ENCODE measurements at places on chromosomes 3 and 15.

GRCh38 chr3:20096135-20096685 is 56.0 kb downstream of the KAT2B start:
- no peak for DNase-seq

- DNase-seq: no peak
These were observed 17.9 kb upstream of the ABI3BP start for GRCh38 chr3:101011136-101011535.

DNA sequence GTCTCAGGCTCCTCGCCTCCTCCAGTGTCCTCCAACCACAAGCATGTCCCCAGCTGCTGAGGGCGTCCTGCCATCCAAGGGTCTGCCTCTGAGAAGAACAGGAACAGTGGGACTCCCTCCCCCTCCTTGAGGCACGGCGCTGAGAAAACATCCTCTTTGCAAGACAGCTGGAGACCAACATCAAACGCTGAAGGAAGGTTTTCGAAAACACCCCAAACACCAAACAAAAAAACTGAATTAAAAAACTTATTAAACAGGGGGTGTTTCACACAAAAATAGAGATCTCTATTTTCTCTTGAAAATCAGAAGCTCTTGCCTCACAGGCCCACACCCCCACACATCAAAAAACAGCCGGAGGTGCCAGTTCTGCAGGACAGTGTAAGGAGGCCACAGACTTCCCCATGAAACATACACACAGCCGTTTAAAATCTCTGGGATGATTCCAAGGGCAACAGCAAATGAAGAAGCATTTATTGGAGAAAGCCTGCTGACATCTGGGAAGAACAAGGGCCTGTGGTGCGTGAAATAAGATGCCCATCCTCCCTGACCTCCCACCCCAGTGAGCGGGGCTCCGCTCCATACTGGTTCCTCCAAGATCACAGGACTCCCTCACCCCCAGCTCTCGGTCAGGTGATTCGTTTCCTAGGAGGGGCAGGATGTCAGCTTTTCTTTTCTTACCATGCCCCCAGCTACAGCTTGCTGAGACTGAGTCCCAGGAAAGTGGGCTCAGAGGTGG is 71.3 kb downstream of the NUP210 start:
- peak; percentile 32 for DNase-seq

- DNase-seq: no peak
These were observed 25.9 kb downstream of the CEMIP start for GRCh38 chr15:80804970-80805495.

DNA sequence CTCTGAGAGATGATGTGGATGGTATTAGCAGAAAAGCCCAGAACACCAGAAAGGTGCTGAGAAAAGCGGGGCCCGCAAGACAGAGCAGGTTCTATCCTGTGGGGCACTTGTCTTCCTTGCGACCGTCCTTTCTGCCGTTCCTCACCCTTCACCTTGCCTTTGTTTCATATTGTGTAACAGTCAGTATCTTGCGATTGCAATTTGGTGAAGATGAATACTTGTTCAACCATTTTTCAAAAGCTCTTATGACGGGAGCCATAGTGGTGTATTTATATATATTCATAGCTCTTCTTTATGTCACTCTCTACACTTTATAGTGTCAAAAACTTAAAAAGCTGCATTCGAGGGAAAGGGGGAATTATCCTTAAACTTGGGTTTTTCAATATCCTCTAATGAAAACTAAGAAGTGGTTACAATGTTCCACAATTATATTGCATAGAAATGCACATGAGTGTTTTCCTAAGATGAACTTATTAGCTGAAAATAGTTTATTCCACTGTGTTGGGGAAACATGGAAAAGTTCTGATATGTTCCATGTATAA is 797 bp downstream of the MAP3K13 start:
- no peak for DNase-seq

DNA sequence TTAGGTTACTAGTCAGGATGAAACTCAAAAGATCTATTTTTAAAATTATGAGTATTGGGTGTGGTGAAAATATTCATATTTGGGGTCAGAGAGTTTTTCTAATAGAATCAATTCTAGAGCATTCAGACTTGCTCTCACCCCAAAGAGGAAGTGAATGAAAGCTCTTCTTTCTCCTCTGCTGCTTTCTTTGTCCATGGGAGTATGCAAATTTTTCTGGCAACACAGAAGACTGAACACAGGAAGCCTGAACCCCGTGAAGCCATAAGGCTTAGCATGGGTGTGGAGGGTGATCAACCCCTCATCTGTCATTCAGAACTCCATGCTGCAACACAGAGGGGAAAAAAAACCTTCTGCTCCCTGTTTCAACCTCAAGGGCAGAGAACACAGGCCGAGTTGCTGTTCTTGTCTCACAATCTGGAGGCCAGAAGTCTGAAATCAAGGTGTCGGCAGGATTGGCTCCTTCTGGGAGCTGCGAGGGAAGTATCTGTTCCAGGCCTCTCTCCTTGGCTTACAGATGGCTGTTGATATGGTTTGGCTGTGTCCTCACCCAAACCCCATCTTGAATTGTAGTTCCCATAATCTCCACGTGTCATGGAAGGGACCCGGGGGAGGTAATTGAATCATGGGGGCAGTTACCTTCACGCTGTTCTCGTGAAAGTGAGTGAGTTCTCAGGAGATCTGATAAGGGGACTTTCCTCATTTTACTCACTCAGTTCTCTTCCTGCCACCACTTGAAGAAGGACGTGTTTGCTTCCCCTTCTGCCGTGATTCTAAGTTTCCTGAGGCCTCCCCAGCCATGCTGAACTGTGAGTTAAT is 33.7 kb upstream of the CD47 start:
- DNase-seq: no peak

GRCh38 chr3:20310629-20311028 is 124.6 kb upstream of the SGO1 start:
- no peak for DNase-seq

DNA sequence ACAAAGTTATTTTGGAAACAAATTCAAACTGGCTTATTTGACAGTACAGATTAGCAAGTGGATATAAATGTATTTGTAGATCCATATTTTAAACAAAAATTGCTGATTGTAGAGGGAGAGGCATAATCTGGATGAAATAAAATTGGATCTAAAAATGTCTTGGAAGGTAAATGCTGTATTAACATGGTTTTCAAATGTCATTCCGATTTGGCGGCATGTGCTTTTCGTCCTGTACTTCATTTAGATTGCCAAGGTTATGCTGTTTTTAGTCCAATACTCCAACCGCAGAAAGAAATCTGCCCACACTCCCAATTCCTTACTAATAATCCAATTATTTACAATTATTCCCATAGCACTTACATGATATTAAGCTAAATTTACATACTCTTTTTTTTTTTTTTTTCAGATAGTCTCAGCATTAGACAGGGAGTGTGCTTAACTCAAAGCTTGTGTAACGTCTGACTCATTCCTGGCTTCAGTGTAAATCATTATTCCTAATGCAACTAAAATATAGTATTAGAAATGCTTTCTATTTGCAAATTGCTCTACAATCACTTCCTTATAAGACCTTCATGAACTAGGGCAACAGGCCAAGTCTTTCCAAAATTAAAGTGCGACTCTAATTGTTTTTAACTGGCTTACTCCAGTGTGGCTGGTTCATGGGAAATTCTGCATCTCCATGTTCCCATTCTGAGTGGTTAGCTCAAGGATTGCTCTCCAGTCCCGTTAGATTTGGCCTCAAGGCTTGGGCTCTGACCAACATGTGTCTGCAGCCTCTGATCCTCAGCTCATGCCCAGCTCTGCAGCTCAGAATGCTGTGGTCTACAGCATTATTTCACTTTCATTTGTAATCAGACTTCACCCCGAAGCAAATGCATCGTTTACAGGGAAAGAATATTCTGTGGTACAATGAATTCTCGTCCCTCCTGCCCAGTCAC is 103.9 kb downstream of the FBN1 start:
- DNase-seq: no peak

DNA sequence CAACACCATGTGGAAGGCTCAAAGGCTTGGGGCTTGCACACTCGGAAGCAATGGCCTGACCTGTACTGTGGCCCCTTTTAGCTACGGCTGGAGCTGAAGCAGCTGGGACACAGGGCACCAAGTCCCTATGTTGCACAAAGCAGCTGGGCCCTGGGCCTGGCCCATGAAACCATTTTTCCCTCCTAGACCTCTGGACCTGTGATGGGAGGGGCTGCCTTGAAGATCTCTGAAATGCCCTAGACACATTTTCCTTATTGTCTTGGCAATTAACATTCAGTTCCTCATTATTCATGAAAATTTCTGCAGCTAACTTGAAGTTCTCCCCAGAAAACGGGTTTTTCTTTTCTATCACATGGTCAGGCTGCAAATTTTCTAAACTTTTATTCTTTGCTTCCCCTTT is 85.6 kb upstream of the ALDH1A3 start:
- no peak for DNase-seq

- DNase-seq: no peak
These were observed 50.3 kb upstream of the ATP13A3 start for GRCh38 chr3:194536871-194537637.

DNA sequence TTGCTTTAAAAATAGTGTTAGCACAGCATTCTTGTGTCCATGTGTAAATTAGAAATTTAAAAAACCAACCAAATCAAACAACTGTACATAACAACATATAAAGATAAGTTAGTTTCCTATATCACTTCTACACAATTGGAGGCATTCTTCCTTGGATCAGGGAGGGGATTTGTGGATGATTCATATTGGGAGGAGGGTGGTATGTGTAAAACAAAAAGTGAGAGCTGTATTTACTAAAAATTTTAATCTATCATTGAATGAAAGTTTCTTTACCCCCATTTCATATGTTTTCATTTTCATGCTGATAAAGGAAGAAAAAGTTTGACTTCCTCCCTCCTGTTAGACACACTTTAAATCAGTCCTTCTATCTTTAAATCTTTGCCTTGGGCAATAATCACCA is 325.0 kb downstream of the SATB1 start:
- DNase-seq: no peak

- DNase-seq: no peak
These were observed 264.8 kb downstream of the ROBO2 start for GRCh38 chr3:77304700-77305021.

All from endothelial cell (in vitro differentiated cells).